ENCODE measurements at places on chromosomes 1 and 21.

- DNase-seq, result no peak
Measured at GRCh38 chr1:94205639-94206038, 31.7 kb downstream of the ARHGAP29 start.

GRCh38 chr1:28507247-28507645, 1.4 kb downstream of the RCC1 start:
- no peak for DNase-seq

DNA sequence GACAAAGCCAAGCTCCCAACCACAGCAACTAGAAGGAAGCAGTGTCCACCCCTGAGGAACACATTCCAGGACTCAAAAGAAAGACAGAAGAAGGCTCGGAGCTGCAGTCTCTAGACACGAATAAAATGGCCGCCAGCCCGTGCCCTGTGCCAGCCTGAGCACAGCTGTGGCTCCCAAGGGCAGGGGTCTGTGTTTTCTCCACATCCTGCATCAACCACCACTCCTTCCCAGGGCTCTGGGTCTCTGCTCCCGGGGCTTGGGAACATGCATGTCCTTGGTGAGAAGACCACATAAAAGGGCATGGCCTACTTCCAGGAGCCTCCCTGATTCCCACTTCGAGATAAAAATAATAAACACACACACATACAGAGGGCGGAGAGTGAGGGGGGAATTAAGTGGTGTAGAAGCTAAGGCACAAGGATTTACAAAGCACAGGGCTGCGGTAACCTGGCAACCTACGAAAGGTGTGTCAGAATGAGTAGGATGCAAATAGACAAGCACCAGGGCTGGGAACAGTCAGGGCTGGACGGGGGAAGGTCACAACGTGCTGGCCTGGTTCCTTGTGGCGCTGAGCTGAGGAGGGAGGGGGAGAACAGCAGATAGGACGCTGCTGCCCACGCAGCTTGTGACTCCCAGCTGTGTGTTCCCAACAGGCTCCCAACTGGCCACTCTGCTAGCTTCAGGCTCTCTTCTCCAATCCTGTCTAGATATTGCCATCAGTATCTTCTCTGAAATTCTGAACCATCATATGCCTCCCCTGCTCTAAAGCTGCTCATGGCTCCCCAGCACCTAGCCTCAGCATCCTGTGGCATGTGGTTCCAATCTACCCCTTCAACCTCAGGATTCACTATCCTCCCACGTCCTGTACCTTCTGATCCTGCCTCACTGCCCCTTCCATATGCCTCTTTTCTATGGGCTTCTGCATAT, 72.5 kb downstream of the CD34 start:
- DNase-seq, result no peak

DNA sequence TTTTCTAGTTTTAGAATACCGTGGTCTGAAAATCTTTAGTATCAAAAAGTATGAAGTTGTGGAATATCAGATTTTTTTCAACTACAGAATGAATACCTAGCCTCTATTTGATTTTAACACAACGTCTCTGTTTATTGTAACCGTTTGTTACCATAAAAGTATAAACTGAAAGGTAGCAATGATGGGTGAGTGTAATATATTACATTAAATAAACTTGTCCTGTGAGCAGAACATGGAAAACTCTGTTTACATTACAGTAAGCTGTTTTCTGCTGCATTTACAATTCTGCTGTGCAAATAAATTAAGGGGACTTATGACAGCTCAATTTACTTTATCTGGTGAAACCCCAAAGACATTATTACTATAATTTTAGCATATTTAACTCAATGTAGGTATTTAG, 62.5 kb downstream of the CHRM3 start:
- DNase-seq, result no peak

DNA sequence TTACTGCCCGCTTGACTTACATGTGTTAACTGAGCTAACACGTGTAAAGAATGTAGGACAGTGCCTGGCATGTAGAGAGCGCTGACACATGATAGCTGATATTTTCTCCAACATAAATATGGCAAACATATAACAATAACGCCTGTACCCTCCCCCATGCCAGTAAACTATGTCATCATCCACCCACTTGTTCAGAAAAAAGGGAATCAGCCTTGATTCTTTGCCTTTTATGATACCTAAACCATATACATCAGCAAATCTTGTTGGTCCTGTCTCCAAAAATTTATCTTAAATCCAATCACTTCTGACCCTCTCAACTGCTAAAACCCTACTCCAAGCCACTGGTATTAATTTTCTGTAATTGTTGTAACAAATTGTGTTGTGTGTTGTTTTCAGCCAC, 1.1 kb upstream of the ZNF692 start:
- DNase-seq, result no peak

DNA sequence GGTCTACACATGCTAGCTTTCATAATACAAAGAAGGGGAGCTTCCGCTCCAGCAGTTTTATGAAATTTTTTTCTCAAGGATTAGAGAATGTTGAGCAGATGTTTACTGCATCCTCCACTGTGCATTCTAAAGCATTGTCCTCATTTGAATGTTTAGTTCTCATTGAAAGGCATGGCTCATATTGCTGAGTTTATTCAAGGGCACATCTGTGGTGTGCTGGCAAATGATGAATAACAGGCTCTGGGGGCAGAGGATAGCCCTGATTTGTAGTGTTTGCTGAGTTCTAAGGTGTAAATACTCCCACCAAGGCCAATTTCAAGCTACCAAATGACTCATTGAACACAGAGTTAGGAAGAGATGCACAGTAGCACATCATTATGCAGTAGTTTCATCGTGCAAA, 303.2 kb upstream of the FAM78B start:
- no peak for DNase-seq

DNA sequence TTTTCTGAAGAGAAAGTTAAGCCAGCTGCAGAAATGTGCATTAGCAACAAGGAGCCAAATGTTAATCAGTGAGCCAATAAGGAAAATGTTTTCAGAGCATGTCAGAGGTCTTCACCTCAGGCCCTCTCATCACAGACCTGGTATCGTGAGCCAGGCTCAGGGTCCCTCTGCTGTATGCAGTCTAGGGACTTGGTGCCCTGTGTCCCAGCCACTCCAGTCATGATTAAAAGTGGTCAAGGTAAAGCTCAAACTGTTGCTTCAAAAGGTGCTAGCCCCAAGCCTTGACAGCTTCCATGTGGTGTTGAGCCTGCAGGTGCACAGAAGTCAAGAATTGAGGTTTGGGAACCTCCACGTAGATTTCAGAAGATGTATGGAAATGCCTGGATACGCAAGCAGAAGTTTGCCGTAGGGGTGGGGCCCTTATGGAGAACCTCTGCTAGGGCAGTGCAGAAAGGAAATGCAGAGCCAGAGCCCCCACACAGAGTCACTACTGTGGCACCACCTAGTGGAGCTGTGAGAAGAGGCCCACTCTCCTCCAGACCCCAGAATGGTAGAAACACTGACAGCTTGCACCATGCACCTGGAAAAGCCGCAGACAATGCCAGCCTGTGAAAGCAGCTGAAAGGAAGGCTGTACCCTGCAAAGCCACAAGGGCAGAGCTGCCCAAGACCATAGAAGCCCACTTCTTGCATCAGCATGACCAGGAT, 1128.7 kb downstream of the AMY1C start:
- no peak for DNase-seq

DNA sequence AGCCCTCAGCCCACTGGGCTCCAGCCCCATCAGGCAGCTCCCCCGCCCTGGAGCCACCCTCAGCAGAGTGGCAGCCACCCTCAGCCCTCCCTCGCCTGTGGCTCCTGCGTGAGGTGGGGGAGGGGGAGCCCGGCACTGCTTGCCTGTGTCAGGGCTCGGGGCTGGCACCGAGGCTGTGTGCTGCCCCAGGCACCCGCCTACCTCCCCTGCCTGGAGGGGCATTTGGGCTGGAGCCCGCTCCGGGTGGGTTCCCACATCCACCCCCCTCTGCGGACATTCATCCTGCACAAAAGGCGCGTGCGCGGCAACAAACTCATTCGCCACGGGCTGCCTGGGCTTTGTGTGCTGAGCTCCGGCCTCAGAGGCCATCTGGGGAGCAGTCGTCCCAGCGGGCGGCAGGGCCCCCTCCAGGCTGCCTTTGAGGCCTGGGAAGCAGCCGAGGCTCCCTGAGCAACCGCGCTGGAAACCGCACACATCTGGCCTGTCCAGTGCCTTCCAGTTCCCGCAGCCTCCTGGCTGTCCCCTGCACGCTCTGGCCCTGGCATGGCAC, 12.6 kb upstream of the TNFRSF14 start:
- no peak for DNase-seq

GRCh38 chr1:161021165-161021969, 415 bp upstream of the F11R start:
- no peak for DNase-seq

Data from AG04450 (cell line).